ENCODE measurements at places on chromosomes 12 and 14.

DNA sequence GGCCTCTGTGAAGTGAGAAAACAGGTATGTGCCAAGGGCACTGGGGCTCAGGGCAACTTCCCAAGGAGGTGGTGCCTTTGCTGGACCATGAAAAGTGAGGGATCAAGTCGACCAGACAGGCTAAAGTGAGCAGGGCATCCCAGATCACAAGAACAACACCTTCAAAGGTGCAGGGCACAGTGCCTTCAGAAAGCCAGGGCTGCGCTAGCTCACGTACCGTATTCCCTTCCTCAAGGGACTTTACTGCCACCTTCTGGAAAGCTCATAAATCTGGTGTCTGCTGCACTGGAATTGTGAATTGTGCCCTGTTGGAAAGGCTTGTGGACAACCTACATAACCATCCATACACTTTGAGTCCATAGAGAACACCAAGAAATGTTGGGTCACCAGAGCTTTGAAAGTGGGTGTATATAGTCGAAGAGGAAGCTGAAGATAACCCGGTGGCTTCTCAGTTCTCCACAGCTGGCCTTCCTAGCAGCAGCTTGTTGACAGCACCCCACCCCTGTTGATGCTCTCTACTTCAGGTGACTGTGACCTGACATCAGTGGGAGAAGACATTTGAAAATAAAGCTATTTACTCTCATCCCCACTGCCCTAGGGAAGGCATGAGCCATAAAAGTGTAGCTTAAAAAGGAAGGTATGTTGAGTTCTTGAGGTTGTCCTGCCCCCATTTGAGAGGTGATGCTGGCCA is 24.5 kb downstream of the FIGNL2 start:
- peak; percentile 56 for DNase-seq

- DNase-seq = no peak
Observed at GRCh38 chr14:68402525-68403101, 390.3 kb downstream of the ZFP36L1 start.

DNA sequence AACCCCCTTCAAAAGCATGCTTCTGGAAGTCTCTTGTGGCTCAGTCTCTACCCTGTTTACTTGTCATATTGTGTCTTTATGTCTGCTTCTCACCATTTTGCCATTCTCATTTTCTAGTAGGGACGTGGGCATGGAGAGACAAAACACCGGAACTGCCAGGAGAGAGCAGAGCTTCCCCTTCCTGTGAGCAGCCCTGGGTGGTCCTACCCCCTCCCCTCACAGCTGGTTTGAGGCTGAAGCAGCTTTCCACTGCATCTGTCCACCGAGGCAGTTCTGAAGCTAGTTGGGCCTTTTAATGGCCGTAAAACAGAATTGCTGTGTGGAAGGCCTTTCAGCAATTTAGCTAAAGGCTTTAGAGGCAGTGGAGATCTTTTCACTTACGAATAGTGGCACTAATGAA is 77.0 kb downstream of the PELI2 start:
- no peak for DNase-seq

DNA sequence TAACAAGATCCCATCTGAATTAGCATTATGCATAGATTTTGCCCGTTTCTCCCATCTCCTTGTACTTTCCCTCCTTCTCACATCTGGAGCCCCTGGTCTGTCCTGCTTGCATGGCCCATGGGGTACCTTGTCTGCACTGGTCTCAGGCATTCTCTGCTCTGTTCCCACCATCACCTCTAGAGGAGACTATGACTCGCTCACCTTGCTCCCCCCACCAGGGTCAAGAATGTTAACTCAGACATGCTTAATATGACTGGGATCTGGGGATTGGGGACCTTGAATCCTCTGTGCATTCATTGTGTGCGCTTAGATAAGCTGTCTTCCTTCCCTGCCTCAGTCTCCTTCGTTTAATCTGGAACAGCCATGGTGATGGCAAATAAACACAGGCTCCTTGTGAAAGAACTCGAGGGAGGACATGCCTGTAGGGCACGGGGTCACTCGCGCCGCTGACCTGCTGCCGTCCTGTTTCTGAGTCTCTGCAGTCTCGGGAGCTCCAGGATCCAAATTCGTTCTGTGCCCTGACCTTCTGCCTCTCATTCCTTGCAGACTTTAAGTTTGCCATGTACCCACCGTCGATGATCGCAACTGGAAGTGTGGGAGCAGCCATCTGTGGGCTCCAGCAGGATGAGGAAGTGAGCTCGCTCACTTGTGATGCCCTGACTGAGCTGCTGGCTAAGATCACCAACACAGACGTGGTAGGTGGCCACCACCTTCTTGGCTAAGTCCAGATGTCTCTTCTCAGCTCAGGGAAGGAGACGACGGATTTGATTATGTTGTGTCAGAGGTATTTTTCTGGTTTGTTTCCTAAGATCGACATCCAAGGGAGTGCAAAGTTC is 15.0 kb downstream of the CCND2 start:
- DNase-seq = no peak

- DNase-seq = peak; percentile 39
Observed at GRCh38 chr14:54773171-54774006, 129.2 kb downstream of the GCH1 start.

DNA sequence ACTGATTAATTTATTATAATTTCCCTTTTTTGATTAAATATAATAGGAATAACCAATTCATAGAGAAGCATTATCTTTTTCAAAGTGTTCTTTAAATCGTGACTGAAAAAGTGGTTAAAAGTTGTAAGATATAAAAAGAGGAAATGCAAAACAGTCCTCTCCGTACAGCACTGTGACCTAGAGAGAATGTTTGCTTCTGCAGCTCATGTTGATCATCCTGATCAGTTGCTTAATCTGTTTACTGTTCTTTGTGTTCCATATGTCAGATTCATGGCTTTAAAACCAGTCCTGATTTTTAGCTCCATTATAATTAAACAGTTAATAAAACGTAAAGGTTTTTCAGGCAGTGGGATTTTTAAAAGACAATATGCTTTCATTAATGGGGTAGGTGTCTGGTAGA is 4.7 kb downstream of the TTC8 start:
- no peak for DNase-seq

DNA sequence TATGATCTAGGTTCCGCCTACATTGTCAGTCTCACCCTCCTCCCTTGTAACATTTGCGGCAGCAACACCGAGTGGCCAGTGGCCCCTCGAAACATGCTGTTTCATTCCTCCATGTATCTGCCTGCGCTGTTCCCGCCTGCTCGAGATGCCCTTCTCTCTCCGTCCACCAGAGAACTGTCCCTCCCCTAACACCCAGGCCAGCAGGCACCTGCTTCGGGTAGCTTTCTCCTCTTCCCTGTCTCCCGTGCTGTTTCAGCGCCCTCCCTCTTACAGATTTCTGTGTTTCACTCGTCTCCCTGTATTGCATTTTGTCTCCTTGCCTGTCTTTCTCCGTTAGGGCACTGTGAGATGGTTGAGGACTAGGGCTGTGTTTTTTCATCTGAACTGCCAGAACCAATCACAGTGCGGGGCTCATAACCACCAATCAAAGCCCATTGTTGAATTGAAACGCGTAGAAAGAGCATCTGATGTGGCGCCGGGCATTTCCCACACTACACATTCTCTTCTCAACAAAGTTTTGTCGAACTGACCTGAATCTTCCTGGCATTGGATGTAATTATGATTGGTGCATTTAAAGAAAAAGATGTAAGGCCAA is 40.9 kb upstream of the ELK3 start:
- DNase-seq = no peak

GRCh38 chr12:82425241-82425640 is 66.9 kb downstream of the METTL25 start:
- DNase-seq = no peak

- no peak for DNase-seq
Observed at GRCh38 chr14:68733086-68733914, 59.6 kb downstream of the ZFP36L1 start.

- no peak for DNase-seq
Observed at GRCh38 chr12:69120354-69120753, 119.0 kb upstream of the CPSF6 start.

DNA sequence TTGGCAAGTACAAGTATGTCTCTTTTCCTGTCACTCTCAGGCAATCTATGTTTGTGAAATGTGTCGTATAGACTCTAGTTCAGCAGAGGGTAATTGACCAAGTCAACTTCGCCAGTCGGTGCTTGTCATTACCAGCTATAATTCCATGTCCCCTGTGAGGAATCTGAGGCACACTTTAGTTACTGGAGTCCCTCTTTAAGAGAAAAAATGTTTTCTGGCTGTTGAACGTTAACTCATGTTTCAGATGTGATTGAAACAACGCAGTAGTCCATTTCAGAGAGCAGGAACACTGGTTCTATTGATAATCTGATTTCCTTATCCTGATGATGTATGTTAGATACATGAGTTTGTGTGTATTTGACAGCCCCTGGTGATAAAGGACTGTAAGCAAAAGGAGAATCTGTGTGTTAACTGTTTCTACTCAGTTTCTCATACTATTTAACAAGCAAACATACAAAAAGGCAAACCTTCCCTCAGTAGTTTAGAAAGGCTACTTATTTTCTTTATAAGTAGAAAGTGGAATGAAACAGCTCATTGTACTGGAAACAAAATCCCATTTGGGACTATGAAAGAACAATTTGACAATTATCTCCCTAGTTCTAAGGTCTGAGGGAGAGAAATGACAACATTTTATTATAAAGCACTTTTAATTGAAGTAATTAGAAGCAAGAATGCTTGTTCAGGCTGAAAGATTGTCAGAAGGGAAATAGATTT is 161.1 kb upstream of the TRHDE start:
- DNase-seq = no peak

DNA sequence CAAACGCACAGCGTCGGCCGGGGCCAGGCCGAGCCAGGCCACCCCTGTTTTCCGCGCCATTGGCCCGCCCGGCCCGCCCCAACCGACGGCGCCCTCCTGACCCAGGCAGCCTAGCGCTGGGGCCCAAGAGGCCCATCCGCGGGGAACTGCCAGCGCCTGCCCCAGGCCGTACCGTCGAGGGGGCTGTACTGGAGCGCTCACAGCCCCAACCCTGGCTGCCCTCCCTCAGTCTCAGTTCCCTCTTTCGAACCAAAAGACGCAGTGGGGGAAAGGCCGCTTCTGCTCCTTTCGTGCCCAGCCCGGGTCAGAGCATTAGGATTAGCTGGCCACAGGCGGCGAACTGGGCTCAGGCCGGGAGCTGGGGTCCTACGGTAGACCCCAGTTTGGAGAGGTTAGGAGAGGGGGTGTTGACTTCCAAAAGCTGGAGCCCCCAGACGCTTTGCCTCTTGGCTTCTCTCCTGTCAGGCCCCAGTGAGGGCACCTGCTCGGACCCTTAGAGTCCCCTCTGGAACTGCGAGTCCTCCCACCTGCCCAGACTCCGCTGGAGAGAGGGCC is 1.9 kb downstream of the NKX2-1 start:
- DNase-seq = no peak

- DNase-seq = no peak
Observed at GRCh38 chr12:113071135-113072112, 14.9 kb downstream of the DTX1 start.

DNA sequence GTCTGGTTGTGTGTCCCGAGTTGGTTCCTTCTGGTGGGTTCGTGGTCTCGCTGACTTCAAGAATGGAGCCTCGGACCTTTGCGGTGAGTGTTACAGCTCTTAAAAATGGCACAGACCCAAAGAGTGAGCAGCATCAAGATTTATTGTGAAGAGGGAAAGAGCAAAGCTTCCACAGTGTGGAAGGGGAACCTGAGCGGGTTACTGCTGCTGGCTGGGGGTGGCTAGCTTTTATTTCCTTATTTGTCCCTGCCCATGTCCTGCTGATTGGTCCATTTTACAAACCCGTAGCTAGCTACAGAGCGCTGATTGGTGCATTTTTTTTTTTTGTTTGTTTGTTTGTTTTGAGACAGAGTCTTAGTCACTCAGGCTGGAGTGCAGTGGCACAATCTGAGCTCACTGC is 29.3 kb downstream of the FGF6 start:
- DNase-seq = no peak

GRCh38 chr12:52206304-52207040 is 14.7 kb upstream of the KRT80 start:
- DNase-seq = no peak

DNA sequence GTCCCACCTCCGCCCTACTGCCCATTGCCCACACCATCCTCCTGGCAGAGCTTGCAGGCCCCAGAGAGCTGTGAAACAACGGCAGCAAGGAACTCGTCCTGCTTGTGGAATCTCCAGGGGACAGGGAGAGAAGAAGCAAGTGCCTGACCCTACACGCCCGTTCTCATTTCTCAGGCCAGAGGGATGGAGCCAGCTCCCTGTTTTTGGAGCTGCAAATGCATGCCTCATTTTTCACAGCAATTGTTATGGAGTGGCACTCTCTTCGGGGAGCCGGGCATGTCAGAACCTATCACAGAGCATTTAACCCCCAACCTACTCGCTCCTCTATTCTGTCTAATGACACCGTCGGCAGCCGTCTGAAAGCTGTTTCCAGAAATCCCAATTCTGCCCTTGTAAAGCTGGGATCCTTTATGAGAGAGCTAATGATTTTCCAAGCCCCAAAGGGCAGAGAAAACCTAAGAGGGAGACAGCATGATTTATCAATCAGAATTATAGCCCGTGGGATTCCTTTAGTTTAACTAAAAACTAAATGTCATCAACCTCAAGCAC is 222.3 kb upstream of the NOS1 start:
- peak; percentile 76 for DNase-seq

GRCh38 chr12:123058481-123058880 is 78.0 kb downstream of the ARL6IP4 start:
- DNase-seq = peak; percentile 23

GRCh38 chr14:105335735-105336476 is 21.4 kb downstream of the PACS2 start:
- peak; percentile 28 for DNase-seq

DNA sequence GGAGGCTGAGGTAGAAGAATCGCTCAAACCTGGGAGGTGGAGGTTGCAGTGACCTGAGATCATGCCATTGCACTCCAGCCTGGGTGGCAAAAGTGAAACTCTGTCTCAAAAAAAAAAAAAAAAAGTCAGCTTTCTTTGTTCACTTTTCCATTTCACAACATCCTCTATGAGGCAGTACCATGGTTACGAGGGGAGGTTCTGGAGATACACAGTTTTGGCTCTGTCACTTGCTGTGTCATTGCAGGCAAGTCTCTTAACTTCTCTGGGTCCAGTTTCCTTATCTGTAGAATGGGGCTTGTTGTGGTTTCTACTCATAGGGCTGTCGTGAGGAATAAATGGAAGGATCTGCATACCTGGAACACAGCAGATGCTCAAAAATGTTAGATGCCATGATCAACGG is 75.6 kb upstream of the SLC24A4 start:
- no peak for DNase-seq

GRCh38 chr12:124544311-124544970 is 23.0 kb downstream of the NCOR2 start:
- no peak for DNase-seq

DNA sequence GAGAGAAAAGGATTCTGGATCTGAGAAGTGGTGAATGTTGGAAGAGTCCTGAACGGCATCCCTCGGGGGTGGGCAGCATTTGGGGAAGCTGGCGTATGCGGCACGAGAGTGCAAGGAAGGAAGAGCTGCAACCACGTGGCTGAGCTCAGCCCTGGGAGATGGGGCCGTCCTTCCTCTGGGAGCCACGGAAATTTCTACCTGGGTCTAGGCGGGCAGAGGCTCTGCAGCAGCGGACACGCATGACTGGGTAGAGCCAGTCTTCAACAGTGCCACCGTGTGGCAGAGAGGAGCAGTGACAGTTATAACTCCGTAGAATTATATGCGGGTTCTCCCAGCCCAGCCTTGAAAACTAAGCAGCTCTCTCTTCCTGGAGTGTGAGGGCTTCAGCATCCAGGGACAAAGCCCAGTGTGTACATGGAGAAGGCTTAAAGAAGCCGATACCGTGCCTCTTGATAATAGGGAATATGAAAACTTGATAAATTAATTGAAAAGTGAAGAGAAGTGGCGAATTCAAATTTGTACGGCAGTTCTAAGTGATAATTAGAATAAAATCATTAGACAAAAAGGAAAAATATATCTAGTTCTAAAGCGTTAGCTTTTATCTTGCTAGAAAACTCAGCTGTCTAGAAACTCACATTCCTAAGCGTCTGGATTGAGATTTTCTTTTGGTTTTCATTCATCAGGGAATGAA is 82.9 kb upstream of the STXBP6 start:
- DNase-seq = peak; percentile 25
